Cerebellar cortex (tissue), 1 donor: ENCODE measurements at places on chromosomes 3 and 15.

DNA sequence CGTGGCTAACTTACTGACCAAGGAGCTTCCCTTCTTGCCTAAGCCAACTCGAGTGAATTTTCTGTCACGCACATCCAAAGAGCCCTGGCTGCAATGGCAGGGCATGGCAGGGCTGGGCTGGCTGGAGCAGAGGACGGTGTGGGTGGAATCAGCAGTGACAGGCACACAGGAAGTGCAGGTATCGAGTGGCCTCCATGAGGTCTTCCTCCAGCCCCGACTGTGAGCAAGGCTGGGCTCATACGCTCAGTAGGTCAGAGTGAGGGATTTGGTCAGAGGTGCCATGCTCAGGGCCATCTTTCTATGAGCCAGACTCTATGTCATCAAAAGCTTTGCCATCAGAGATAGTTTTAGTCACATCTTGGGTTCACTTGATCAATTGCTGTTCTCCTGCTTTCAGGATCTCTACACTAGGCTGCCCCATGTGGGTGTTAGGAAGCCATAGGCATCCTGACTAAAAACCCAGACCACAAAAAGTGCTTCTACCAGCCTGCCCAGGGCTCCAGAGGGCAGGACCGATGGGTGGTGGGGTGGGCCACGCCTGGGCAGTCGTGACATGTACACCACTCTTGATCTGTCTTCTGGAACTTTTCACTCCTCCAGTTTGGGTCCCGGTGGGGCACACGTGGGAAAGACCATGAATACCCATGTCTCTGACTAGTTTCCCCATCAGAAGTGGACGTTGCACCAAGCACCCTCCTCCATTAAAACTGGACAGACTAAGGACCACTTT is 22.6 kb upstream of the COMMD4 start:
- DNase-seq = no peak

GRCh38 chr3:155743606-155744005 is 1.3 kb downstream of the PLCH1 start:
- DNase-seq = no peak

DNA sequence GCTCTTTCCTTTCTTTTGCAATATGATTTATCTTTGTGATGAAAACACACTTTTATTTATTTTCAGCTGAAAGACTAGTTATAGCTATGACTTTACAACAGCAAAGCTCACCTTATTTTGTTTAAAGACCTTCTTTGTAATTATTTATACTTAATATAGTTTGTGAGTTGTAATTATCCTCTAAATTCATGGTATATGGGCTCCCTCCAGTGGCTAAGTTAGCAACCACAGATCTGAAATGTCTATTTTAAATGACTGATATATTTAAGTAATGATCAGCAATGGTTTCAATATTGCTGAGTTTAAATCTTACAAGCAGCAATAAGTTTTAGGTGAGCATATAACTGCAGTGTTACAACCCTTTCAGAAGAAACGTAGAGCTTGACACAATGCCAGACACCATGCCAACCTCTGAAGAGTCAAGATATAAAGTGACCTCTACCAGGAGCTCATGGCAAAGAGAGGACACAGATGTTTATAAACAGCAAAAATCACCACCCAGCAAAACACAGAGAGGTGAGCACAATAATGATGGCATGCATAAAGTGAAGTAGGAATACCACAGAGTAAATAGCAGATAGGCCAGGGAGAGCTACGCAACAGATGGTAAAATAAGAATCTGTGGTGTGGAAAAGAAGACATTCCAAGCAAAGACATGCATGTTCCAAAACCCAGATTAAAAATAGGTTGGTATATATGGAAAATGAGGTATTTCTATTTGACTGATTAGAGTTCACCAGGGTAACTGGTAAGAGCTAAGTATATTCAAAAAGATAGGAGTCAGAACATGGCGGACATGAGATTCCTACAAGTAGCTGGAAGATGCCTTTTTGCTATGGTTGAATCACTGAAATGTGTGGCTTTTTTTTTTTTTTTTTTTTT is 143.7 kb upstream of the ZNF385D start:
- peak; percentile 32 for DNase-seq

DNA sequence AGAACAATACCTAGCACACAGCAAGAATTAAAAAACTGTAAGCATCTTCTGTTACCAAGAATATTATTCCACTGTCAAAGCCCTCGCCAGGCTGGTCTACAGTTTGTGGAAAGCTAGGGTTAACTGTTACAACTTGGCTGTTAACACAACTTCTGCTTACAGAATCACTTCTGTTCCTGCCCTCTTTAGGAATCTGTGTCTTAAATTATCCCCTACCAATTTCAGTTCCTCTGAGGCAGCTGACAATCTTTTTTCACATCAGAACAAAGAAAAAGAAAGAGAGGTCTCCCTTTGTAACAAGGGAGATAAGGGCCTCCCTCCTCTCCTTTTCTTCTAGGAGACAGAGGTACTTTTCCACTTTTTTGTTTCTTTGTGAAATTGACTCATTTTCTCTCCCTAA is 188.9 kb downstream of the FMN1 start:
- no peak for DNase-seq

- DNase-seq = no peak
Measured at GRCh38 chr3:98967758-98968157, 66.3 kb upstream of the DCBLD2 start.

DNA sequence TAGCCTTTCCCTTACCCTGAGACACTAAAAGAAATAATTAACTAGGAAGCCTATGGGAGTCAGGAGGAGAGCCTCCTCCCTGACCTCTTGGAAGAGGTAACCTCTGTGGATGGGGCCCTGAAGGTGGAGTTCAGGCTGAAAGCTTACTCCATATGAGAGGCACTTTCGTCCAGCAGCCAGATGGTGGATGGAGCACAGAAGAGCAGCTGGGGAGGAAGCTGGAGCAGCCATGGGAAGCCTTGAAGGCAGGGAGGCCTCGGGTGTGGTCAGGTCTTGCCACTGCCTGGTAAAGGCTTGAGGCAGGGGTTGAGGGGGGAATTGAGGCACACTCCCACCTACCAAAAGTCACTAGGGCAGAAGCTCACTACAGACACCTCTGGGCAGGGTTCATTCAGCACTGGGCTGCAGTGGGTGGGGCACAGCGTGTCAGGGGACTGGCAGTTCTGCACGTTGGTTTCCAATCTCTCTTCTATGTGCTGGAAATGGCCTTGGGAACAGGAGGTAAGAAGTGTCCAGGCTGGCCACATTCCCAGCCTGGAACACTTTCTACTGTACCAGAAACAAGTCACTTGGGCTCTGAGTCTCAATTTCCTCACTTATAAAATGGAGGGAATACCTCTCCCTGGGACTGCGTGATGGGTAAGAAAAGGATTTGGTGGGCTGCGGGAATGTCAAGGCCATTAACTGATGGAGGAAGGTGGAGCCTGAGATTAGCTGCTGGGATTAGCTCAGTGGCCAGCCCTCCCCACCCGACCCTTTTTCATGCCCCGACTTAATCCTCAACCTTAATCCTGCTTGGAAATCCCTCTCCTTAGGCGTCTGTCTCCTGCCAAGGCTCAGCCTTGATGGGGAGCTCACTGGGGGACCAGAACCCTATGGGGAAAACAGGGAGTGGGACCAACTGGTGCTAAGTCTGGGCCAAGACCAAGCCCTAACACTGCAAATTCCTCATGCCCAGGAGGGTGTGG is 5.4 kb downstream of the PCBP4 start:
- DNase-seq = peak; percentile 67

GRCh38 chr15:23763021-23763420 is 75.9 kb upstream of the NDN start:
- no peak for DNase-seq

- DNase-seq = no peak
Measured at GRCh38 chr3:181622365-181622764, 89.4 kb upstream of the SOX2 start.

- peak; percentile 19 for DNase-seq
Measured at GRCh38 chr3:13812034-13812471, 67.8 kb downstream of the WNT7A start.

GRCh38 chr3:114144909-114145688 is 33.8 kb downstream of the DRD3 start:
- DNase-seq = no peak

DNA sequence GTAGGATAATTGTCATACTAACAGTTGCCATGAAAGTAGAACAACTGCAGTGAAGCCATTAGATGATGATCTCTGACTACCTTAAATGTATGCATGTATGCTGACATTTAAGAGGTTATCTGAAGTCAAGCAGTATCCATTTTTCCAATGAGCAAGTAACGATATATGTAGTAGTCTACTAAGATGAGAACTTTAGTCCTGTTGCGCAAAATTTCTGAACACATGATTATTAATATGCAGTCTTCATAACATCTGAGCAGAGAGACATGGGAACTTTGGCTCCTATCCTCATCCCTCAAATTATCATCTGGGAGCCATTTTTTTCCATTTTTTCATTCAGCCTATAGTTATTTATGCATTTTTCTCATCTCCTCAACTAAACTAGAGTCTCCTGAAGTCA is 79.2 kb downstream of the MME start:
- DNase-seq = no peak

GRCh38 chr3:20222274-20222673 is 36.3 kb upstream of the SGO1 start:
- no peak for DNase-seq

GRCh38 chr3:57923101-57923500 is 85.1 kb upstream of the FLNB start:
- DNase-seq = no peak

DNA sequence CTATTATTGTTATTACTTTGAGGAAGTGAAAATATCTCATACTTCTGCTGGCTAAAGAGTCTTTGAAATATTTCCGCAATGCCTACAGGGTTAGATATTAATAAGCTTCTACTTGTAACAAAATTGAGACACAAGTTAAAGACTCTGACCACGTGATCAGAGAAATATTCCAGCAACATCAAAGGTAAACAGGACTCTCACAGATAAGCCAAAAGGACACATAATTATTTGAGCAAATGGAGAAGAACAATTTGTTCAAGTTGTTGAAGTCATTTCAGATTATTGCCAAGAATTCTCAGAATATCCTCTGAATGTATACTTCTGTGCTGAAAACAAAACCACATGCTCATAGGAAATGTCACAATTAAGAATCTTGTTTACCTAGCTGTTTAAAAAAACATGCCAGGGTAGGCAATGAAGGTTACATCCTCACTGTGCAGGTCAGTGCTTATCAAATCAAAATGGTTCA is 225.8 kb upstream of the ALCAM start:
- DNase-seq = no peak

DNA sequence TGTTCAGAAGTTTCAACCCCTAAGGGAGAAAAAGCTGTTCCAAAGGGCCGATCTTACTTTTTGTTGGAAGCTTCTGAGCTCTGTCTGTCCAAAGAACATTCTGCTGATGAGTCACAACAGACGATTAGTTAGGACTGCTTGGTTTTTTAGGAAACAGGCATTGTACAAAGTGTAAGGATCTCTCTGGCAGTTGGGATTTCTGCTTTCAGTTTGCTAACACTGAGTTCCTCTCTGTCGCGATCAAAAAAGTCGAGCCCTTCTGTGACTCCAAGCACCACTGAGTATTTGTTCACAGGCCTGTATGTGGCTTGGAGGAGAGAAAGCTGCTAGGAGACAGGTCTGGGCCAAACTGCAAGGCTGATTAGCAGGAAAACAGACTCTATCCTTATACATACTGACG is 91.8 kb upstream of the PFN2 start:
- no peak for DNase-seq

- DNase-seq = no peak
Measured at GRCh38 chr3:103965764-103966163, 1400.9 kb upstream of the ALCAM start.

- no peak for DNase-seq
Measured at GRCh38 chr15:67607329-67607728, 64.8 kb downstream of the MAP2K5 start.

DNA sequence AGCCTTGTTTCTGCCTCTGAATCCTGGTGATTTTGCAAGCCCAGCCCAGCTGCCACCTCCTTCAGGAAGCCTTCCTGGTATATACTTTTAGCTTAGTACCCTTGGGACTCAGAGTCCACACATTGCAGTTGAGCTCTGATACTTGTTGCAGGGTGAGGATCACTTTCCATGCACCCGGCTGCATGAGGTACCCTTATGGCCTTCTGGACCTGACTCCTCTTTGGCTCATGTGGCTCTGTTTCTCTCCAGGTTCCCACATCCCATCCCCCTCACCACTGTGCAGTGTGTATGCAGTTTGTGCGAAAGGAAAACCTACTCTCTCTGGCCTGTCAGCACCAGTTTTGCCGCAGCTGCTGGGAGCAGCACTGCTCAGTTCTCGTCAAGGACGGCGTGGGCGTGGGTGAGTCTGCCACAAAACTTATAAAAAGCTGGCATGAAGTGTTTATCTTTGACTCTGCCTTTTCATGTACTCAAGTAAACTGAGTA is 23.1 kb upstream of the P4HTM start:
- DNase-seq = no peak

GRCh38 chr3:176193032-176193730 is 1004.1 kb downstream of the TBL1XR1 start:
- DNase-seq = no peak

GRCh38 chr3:49654955-49655556 is 19.1 kb upstream of the APEH start:
- DNase-seq = no peak

DNA sequence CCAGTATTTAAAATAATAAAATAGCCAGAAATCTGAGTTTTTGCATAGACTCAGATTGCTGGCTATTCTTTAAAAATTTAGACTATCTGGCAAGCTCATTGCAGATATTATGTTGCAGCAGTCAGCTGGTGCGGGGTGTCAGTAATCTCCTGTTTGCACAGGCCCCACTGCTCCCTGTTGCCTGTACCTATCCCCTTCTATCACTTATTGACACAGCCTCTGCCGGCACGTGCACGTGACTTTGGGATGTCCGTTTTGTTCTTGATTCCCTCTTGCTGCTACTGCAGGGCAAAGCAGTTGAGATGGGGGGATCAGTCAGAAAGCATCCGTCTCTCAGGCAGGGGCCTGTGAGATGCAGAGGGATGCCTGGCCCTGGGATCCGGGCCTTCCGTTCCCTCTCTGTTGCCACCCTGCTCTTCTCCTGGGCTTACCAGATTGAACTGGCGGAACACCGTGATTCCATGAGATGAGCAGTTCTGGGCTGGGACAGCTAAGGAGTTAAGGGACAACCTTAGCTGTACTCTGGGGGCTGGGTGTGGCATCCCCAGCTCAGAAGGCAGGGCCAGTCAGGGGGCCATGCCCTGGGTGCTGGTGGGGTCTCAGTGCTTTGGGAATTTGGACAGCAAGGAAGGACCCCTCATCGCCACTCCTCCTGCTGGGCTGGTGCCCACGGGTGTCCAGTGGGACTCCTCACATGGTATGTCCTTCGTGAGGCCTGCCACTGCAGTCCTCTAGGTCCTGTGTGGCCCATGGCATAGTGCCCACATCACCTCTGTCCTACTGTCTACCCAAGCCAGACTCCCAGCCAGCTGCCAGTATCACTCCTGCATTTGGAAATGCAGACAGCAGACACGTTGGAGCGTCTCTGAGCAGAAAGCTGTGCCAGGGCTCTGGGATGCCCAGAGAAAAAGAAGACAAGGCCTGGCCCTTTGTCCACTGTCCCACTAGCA is 11.8 kb downstream of the MRAS start:
- DNase-seq = no peak

GRCh38 chr15:89358435-89358754 is 23.8 kb upstream of the POLG start:
- no peak for DNase-seq
